SK-N-SH (cell line): ENCODE measurements at places on chromosomes 2 and 18. TPM values are rescaled to one million over a fixed set of nuclear protein-coding genes. Genes with fewer than 3 reads are reported as not detected.
A peak's percentile ranks its signal among the peaks of the same experiment; 100 is the strongest.

Gene RIT2
- 0.06 TPM in 1 of 2 replicates, not detected in the other for polyA plus RNA-seq

DNA sequence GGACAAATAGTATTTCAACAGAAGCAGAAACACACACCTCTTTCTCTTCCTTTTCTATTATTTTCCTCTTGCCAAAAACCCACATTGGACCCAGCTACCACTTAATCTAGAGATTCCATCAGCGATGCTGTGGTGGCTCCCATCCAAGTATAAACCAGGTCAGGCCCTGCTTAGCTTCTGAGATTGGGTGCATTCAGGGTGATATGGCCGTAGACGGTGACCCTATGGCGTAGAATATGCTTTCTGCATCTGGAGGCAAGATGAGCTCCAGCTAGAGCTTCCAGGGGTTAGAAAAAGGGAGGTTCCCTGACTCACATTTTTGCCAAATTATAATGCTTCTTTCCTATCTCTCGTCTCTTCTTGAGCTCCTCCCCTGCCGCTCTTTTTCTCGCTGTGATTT lies 66.5 kb downstream of the TNP1 start:
- H3K27me3 ChIP-seq: no peaks in the 10 kb centered on the region
- H3K4me3 ChIP-seq: no peak overlapping the region
- no peaks in the 10 kb centered on the region for H3K36me3 ChIP-seq
- H3K27ac ChIP-seq: peak overlapping the region; percentile 47
- H3K4me1 ChIP-seq: peaks cover 34% of the 10 kb centered on the region

DNA sequence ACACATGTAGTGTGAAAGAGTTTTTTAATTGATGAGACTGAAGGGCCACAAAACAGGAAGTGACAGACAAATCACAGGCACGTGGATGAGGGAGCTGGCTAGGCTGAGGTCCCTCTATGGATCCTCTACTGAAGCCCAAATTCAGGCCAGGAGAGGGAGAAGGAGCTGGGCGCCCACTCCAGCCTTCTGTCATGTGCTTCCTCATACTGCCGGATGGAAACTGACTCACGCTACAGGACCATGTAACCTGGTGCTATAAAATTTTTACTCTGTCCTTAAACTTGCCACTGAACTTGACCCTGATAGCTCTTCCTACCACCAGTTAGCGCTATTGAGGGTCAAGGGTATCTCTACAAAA lies 31.3 kb downstream of the PSTPIP2 start:
- H3K27me3 ChIP-seq: no peaks in the 10 kb centered on the region
- H3K4me3 ChIP-seq: no peak overlapping the region
- H3K27ac ChIP-seq: no peak overlapping the region
- H3K4me1 ChIP-seq: peaks cover 8% of the 10 kb centered on the region; the same call in 1 of the 2 replicates

Gene HRH4
- polyA plus RNA-seq: not detected in 2 replicates

Gene CHRND
- 0.12 TPM in 1 of 2 replicates, not detected in the other for polyA plus RNA-seq

Gene CRACDL
- not detected in 2 replicates for polyA plus RNA-seq
